Colonic mucosa (tissue), 4 donors: ENCODE measurements at places on chromosomes 2 and 18. TPM values are rescaled to one million over a fixed set of nuclear protein-coding genes. Genes with fewer than 3 reads are reported as not detected.

Gene MERTK
- total RNA-seq, result 3.9 TPM

GRCh38 chr2:174052584-174052976, 87.4 kb upstream of the SP3 start:
- DNase-seq, result no peak

Gene KIAA2012
- total RNA-seq, result not detected

GRCh38 chr2:162317058-162317742, 1.3 kb downstream of the IFIH1 start:
- no peak for DNase-seq

DNA sequence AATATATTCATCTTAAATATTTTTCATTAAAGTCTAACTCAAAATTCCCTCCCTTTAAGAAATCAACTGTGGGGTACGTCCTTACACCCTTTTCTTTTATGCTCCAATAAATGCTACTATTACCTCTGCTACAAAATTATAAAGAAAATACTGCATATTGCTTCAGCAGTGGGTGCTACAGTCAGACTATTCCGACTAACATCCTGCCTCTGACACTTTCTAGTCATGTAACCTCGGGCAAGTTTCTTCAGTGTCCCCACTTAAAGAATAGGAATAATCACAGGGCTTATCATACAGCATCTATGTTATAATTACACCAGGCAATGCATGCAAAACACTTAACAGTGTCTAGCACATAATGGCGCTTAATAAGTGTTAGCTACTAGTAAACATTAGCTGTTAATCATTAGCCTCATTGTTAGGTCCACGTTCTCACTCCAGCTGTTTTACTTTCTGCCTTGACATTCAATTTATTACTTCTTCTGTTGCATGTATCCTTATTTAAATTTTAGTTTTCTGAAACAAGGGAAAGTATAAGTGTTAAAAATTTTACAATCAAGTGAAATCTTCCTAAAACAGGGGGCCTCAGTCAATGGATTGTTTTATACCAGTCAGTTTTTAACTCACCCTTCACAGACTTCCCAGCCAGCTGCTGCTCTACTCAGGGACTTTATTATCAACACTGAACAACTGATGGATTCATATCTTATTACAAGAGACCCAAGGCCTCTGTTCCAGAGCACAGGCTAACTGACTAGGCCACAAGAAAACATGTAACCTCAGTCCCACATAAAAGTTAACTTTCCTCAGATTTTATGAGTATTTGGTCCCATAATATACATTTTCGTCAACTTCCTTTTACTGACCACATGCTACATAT, 54.0 kb downstream of the CLASP1 start:
- no peak for DNase-seq

- no peak for DNase-seq
Observed at GRCh38 chr2:240309214-240309613, 126.2 kb upstream of the GPC1 start.
